ENCODE measurements at places on chromosomes 11 and 22. TPM values are rescaled to one million over a fixed set of nuclear protein-coding genes. Genes with fewer than 3 reads are reported as not detected.
A peak's percentile ranks its signal among the peaks of the same experiment; 100 is the strongest.

The ACTN3 gene
- 0.22 TPM for polyA plus RNA-seq

- no peaks in the 10 kb centered on the region for H3K27me3 ChIP-seq
- peaks cover 3% of the 10 kb centered on the region for H3K36me3 ChIP-seq
- H3K4me1 ChIP-seq, result no peaks in the 10 kb centered on the region
- H3K27ac ChIP-seq, result no peak overlapping the region
- no peak overlapping the region for H3K4me3 ChIP-seq
- DNase-seq, result no peak
Measured at GRCh38 chr11:106061249-106061784, 15.8 kb downstream of the KBTBD3 start.

DNA sequence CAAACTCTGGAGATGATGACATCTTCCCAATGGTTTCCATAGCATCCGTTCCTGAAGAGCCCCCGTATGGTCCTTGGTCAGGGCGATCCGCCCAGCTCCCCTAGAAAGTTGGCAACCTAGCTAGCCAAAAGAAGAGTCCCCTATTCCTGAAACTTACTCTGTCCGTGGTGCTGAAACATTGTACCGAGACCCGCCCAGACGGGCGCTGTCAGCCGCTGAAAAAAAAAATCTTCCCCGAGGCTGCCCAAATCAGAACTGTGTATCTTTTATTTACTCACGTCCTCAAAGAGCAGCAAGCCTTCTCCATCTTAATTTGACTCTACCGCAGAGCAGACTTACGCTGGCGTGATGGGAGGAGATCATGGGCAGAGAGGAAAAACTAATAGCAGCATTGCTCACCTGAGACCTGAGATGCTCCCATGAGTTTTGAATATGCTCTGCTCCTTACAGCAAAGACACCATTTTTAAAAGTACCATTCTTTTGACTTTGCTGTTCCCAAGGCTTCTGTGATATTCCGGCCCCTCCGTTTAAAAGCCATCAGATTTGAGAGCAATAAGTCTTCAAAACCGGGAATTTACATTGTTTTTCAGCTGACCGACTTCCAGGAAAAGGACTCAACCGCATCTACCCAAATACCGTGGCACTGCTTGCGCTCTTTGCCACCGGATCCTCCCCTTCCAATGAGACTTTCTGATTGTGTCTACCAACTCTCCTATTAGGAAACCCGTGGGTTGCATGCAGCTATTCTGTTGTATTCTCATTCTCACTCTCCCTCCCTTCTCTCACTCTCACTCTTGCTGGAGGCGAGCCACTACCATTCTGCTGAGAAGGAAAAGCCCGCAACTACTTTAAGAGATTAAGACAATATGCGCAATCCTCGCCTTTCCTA, at the start of gene SLC17A6:
TSS of gene SLC17A6 (plus strand) at position 786 of the 890 bp plus-strand sequence. CDS start 153 bp downstream, outside the sequence.
- H3K27ac ChIP-seq, result no peak within 1 kb of the TSS
- no peaks in the 10 kb centered on the region for H3K36me3 ChIP-seq
- H3K4me1 ChIP-seq, result no peaks in the 10 kb centered on the region

- H3K27ac ChIP-seq, result no peak overlapping the region
- H3K4me1 ChIP-seq, result no peaks in the 10 kb centered on the region
- no peaks in the 10 kb centered on the region for H3K36me3 ChIP-seq
- no peak overlapping the region for H3K4me3 ChIP-seq
- H3K27me3 ChIP-seq, result peaks cover 27% of the 10 kb centered on the region
Measured at GRCh38 chr22:27609451-27609888, 192.1 kb downstream of the MN1 start.

GRCh38 chr11:2173150-2173693, 1.6 kb upstream of the TH start:
- DNase-seq, result no peak
- H3K4me1 ChIP-seq, result no peaks in the 10 kb centered on the region
- H3K36me3 ChIP-seq, result no peaks in the 10 kb centered on the region
- H3K27me3 ChIP-seq, result peaks cover 3% of the 10 kb centered on the region

GRCh38 chr11:126816645-126817044, 183.9 kb downstream of the KIRREL3 start:
- H3K27me3 ChIP-seq, result peaks cover 3% of the 10 kb centered on the region
- no peak overlapping the region for H3K4me3 ChIP-seq
- H3K4me1 ChIP-seq, result no peaks in the 10 kb centered on the region
- H3K27ac ChIP-seq, result no peak overlapping the region

DNA sequence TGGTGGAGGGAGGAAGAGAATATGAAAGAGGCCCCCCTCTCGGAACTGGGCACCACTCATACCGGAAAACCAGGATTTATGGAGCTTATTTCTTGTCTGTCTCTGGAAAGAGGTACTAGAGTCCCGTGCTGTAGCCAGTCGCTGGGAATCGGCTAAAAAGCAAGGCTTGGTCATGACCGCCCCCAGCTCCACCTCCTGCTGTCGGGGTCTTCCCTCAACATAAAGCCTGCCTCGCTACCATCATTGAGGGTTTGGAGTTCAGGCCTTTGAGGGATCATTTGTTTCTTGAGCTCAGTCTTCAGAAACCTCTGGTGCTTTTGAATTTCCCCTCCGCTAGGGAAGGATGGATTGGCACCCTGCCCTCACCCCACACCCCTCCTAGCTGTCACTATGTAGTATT, 97.1 kb downstream of the TSPAN18 start:
- no peaks in the 10 kb centered on the region for H3K36me3 ChIP-seq
- H3K4me3 ChIP-seq, result no peak overlapping the region
- H3K4me1 ChIP-seq, result peaks cover 18% of the 10 kb centered on the region
- no peak overlapping the region for H3K27ac ChIP-seq
- no peak for DNase-seq

DNA sequence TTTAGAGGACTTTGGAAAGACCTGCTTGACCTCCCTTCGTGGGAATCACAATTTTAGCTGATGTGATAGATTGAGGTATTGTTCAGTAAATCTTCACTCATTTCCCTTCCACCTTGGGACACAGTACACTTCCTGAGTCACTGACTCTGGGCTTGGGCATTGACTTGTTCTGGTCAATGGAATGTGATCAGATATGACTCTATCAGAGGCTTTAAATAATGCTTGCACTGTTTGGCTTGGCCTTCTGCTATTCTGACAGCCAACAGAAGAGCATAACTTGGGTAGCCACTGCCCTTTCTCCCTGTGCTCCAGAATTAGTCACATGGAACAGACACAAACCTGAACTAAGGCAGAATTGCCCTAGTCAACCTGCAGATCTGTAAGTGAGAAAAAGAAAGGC, 12.5 kb downstream of the PRR5L start:
- no peak overlapping the region for H3K4me3 ChIP-seq
- no peaks in the 10 kb centered on the region for H3K36me3 ChIP-seq
- H3K27me3 ChIP-seq, result no peaks in the 10 kb centered on the region
- no peak for DNase-seq
- H3K27ac ChIP-seq, result no peak overlapping the region

- H3K36me3 ChIP-seq, result no peaks in the 10 kb centered on the region
- no peaks in the 10 kb centered on the region for H3K27me3 ChIP-seq
- DNase-seq, result no peak
- H3K4me1 ChIP-seq, result no peaks in the 10 kb centered on the region
- H3K4me3 ChIP-seq, result no peak overlapping the region
- H3K27ac ChIP-seq, result no peak overlapping the region
Measured at GRCh38 chr11:113376156-113376555, 11.4 kb upstream of the ANKK1 start.

GRCh38 chr11:102590276-102591049, 34.7 kb downstream of the MMP20 start:
- H3K4me3 ChIP-seq, result no peak overlapping the region
- DNase-seq, result no peak
- no peak overlapping the region for H3K27ac ChIP-seq
- peaks cover 2% of the 10 kb centered on the region for H3K4me1 ChIP-seq

- no peaks in the 10 kb centered on the region for H3K36me3 ChIP-seq
- H3K27me3 ChIP-seq, result no peaks in the 10 kb centered on the region
- no peak for DNase-seq
- H3K27ac ChIP-seq, result no peak overlapping the region
Measured at GRCh38 chr11:119853581-119854360, 124.8 kb upstream of the NECTIN1 start.

- no peak overlapping the region for H3K4me3 ChIP-seq
- H3K27me3 ChIP-seq, result no peaks in the 10 kb centered on the region
- DNase-seq, result no peak
- H3K4me1 ChIP-seq, result no peaks in the 10 kb centered on the region
- no peak overlapping the region for H3K27ac ChIP-seq
Measured at GRCh38 chr22:25987948-25988347, 181.3 kb upstream of the SEZ6L start.

DNA sequence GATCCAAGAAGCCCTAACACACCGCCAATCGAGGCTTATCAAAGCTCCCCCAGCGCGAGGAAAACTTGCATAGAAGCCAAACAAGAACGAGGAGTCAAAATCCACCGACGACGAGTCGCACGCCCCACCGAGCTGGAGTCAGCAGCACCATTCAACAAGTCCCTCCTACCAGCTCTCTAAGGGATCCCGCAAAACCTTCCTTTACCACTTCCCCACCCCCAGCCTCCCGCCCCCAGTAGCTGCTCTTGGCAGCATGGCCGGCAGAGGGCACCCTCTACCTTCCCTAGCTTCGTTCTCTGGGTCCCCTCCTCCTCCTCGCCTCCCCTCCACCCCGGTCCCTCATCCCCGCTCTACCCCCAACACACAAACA, 1.4 kb downstream of the BDNF start:
- H3K4me1 ChIP-seq, result peaks cover 14% of the 10 kb centered on the region
- H3K27ac ChIP-seq, result no peak overlapping the region
- peak overlapping the region; percentile 46 for H3K4me3 ChIP-seq
- H3K36me3 ChIP-seq, result no peaks in the 10 kb centered on the region

- no peaks in the 10 kb centered on the region for H3K36me3 ChIP-seq
- H3K27me3 ChIP-seq, result no peaks in the 10 kb centered on the region
- peaks cover 34% of the 10 kb centered on the region for H3K4me1 ChIP-seq
- no peak for DNase-seq
Measured at GRCh38 chr11:46553814-46554212, 40.0 kb downstream of the AMBRA1 start.

Data from large intestine (tissue), 12 donors.